ENCODE measurements at places on chromosomes 7 and 10. TPM values are rescaled to one million over a fixed set of nuclear protein-coding genes. Genes with fewer than 3 reads are reported as not detected.

DNA sequence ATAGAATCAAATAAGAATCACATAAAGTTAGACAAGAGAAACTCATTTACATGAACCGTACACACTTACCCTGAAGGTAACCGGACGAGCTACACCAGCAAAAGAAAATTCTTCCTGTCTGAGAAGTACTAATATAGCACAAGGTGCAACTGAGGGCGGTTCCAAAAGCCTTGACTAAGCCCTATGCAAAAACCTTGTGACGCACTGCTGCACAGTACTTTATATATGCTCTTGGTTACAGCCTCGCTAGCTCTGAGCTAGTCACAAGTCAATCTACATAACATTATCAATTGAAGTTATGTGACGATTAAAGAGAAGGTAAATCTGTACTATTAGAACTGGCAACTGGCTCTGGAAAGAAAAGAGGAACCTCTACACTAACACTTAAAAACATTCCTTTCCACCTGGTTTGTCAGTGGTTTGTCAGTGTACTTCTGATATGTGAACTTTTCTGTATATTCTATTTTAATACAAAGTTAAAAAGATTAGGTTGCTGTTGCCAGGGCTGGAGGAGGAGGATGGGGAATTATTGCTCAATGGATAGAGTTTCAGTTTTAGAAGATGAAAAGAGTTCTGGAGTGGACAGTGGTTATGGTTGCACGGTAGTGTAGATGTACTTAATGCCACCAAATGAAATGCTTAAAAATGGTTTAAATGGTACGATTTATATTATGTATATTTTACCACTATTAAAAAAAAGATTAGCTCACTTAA is 21.6 kb downstream of the NT5C3A start:
- DNase-seq, result peak; percentile 77
- H3K36me3 ChIP-seq, result no peaks in the 10 kb centered on the region
- H3K4me3 ChIP-seq, result peak overlapping the region; percentile 23
- H3K27ac ChIP-seq, result peak overlapping the region; percentile 55

DNA sequence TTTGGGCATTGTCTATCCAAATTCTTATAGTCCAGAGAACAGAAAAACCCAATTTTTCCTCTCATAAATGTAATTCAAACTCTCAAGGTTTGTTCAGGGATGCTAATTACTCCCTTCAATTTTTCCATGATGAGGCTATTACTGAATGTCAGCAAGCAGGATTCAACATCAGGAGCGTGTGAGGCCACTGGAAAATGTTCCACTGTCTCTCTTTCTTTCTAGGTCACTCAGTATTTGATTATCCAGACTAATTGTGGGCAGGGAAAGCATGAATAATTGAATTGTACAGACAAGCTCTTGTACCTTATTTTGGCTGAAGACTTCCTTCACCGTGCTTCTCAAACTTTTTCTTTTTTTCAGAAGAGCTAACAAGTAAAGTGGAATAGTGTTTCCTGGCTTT is 30.7 kb downstream of the THNSL1 start:
- no peaks in the 10 kb centered on the region for H3K36me3 ChIP-seq
- no peak overlapping the region for H3K4me3 ChIP-seq
- no peaks in the 10 kb centered on the region for H3K4me1 ChIP-seq

GRCh38 chr7:90473814-90474213 is 4.4 kb downstream of the PTTG1IP2 start:
- H3K36me3 ChIP-seq, result no peaks in the 10 kb centered on the region
- H3K27ac ChIP-seq, result no peak overlapping the region
- H3K4me3 ChIP-seq, result no peak overlapping the region
- H3K27me3 ChIP-seq, result no peaks in the 10 kb centered on the region
- H3K4me1 ChIP-seq, result no peaks in the 10 kb centered on the region

GRCh38 chr10:30348378-30348776 is 701 bp downstream of the MTPAP start:
- H3K36me3 ChIP-seq, result no peaks in the 10 kb centered on the region
- DNase-seq, result no peak
- peak overlapping the region; percentile 72 for H3K27ac ChIP-seq
- H3K27me3 ChIP-seq, result no peaks in the 10 kb centered on the region

- H3K27me3 ChIP-seq, result no peaks in the 10 kb centered on the region
- H3K4me3 ChIP-seq, result no peak overlapping the region
- no peak for DNase-seq
Measured at GRCh38 chr10:77422491-77423338, 214.9 kb downstream of the KCNMA1 start.

DNA sequence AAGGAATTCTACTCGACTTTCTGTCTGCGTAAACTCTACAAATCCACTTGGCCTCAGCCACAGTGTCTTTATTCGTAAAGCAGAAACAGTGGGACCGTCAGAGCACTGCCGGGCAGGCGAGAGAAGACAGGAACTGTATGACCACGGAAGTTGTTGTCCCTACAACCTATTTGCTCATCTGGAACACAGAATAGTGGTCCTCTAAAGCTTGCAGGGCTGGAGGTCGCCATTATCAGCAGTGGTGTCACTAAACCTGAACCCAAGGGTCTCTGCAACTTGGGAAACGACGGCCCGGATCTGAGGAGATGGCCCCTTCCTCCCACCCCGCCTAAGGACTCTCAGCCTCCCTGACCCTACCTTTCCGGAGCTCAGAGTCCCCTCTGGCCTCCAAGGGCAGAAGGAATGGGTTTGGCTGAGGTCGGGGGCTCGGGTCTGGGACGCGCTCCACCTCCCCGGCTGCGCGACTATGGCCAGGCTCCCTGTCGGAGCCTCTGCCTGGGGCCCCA is 442 bp downstream of the STYXL1 start:
- no peaks in the 10 kb centered on the region for H3K36me3 ChIP-seq
- peak overlapping the region; percentile 100 for H3K4me3 ChIP-seq
- no peak for DNase-seq
- H3K4me1 ChIP-seq, result peaks cover 20% of the 10 kb centered on the region
- peak overlapping the region; percentile 98 for H3K27ac ChIP-seq

GRCh38 chr7:82049891-82050533 is 280.2 kb upstream of the HGF start:
- H3K4me3 ChIP-seq, result no peak overlapping the region
- DNase-seq, result no peak
- H3K4me1 ChIP-seq, result no peaks in the 10 kb centered on the region
- H3K36me3 ChIP-seq, result no peaks in the 10 kb centered on the region

DNA sequence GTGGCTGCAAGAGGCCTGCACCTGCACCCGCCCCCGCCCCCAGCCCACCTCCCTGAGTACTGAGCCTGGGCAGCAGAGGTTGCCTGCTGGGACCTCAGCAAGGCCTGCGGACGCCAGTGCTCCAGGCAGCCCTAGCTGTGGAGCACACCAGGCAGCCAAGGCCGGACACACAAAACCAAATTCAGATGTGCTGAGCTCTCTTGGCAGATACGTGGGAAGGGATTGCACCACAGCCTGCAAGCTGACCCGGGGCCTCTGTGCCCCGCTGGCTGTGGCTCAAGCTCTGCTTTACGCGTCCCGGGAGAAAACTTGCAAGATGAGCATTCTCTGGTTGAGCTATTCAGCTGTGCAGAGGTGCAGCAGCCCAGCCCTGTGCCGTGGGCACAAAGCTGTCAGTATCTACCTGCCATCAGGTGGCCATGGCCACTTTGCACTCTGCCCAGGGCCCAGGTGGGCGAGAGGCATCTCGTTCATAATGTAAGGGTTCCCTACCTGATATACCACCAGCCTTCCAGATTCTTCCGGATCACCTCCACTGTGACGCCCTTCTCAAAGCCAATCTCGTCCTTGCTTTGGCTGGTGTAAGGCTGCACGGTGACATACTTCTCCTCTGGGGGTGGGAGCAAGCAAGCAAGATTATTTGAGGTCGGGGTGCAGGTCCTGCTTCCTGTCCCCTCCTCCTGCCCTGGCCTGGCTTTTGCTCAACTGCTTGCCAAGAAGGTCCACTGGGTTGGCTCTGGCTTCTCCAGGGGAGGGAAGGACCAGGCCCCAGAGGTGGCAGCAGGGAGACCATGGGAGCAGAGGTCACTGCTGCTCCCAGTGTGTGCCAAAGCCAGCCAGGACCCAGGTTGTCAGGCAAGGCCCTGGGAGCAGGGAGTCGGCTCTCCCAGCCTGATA is 123.4 kb downstream of the NEURL1 start:
- H3K36me3 ChIP-seq, result no peaks in the 10 kb centered on the region
- no peaks in the 10 kb centered on the region for H3K4me1 ChIP-seq
- no peak overlapping the region for H3K4me3 ChIP-seq
- no peak overlapping the region for H3K27ac ChIP-seq
- no peaks in the 10 kb centered on the region for H3K27me3 ChIP-seq

DNA sequence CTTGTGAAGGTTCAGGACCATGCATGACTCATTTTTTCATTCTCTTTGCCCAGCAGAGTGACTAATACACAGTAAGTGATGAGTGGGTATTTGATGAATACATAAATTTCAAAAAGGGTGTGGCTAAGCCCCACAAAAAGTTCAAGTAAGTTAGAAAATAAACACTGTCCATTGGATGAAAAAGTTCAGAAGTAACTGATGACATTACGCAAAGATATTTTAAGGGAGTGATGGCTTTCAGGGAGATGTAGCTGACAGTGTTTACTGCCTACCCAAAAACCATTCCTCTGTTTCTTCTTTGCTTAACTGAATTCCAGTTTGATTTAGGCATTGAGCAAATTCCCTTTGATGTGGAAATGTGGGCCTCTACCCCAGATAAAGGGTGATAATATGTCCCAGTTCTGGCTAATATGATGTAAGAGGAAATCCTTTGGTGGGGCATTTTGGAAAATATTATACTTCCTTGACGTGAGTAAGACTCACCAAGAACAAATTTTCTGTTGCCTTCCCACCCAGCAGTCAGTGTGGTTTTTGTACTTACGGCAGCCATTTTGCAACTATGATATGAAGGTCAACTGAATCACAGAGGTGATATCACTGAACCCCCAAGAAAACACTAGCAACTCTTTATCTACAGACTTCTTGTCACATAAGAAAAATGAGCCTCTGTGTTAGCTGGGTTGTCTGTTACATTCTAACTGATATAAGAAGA is 29.0 kb upstream of the EBLN1 start:
- no peak overlapping the region for H3K4me3 ChIP-seq
- peaks cover 9% of the 10 kb centered on the region for H3K4me1 ChIP-seq
- H3K27me3 ChIP-seq, result no peaks in the 10 kb centered on the region
- no peak overlapping the region for H3K27ac ChIP-seq

DNA sequence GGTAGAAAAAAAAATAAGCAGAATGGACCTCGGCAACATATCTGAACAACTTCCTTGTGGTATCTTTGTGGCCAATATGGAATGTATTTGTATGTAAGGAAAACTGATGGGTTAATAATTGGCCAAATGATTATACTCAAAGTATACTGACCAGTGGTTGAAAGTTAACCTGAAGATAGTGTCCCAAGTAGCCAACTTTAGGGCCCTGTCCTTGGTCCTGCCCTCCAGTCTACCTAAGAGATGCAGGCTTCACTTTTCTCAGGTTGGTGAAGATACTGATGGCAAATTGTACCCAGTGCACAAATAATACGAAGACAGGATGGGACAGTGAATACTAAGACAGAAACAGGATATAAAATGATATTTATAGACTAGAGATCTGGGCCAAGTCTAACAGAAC is 109.2 kb downstream of the SORCS3 start:
- H3K27me3 ChIP-seq, result no peaks in the 10 kb centered on the region
- H3K4me3 ChIP-seq, result no peak overlapping the region
- no peaks in the 10 kb centered on the region for H3K4me1 ChIP-seq
- DNase-seq, result no peak
- H3K27ac ChIP-seq, result no peak overlapping the region
- H3K36me3 ChIP-seq, result no peaks in the 10 kb centered on the region

DNA sequence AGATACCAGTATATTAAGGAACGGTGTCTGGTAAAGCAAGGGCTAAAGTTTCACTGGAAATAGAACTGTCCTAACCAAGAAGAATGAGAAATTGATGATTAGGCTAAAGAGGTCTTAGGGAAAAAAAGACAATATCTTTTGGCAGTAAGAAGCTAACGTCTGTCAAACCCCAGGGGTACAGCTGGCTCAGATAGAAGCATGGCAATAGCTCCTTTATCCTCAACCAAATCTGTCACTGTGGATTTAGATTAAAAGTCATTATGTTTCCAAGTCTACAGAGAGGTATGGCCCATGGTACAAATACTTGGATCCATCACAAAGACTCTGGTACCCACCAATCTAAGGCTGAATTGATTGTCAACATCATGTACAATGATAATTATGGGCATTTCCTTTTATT is 8.6 kb upstream of the SLC16A9 start:
- no peaks in the 10 kb centered on the region for H3K27me3 ChIP-seq
- H3K4me3 ChIP-seq, result no peak overlapping the region
- no peaks in the 10 kb centered on the region for H3K4me1 ChIP-seq
- no peaks in the 10 kb centered on the region for H3K36me3 ChIP-seq
- H3K27ac ChIP-seq, result no peak overlapping the region
- no peak for DNase-seq

DNA sequence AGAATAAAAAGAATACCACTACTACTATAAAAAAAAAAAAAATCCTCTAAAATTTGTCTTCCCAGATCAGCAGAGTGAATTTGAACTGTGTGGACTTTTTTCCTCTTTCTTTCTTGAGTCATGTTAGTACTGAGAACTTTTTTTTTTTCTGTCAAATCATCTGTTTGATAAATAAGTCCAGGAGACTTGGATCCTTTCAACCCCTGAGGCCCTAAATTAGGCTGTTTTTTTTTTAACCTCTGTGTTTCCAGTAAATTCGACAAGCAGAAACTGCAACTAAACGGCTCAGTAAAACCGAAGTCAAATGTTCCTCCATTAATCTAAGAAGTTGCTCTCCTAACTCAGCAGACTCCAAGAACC is 2.7 kb downstream of the MAP3K8 start:
- peak overlapping the region; percentile 88 for H3K27ac ChIP-seq
- H3K4me3 ChIP-seq, result peak overlapping the region; percentile 49
- DNase-seq, result no peak
- peaks cover 40% of the 10 kb centered on the region for H3K4me1 ChIP-seq
- peaks cover 3% of the 10 kb centered on the region for H3K36me3 ChIP-seq

- DNase-seq, result no peak
- no peaks in the 10 kb centered on the region for H3K4me1 ChIP-seq
- H3K27ac ChIP-seq, result no peak overlapping the region
- no peaks in the 10 kb centered on the region for H3K27me3 ChIP-seq
- no peak overlapping the region for H3K4me3 ChIP-seq
Measured at GRCh38 chr7:21094589-21094988, 307.9 kb upstream of the SP8 start.

The PNLIPRP1 gene
- not detected for total RNA-seq

The ANKRD1 gene
- not detected for total RNA-seq

The EGR2 gene
- total RNA-seq, result 87.8 TPM

The SSC4D gene
- total RNA-seq, result 0.55 TPM

All from CD8-positive, alpha-beta memory T cell (primary cell).